NCI-H524 treated with DMSO at 0.1 percent for 48 hours (cell line): ENCODE measurements at places on chromosomes 12 and 14.

GRCh38 chr14:75247286-75247922, 31.2 kb upstream of the FOS start:
- no peak for DNase-seq

- no peak for DNase-seq
Measured at GRCh38 chr12:114744691-114745090, 60.7 kb upstream of the TBX3 start.

GRCh38 chr14:62431496-62431895, 613.8 kb downstream of the KCNH5 start:
- DNase-seq: no peak

- DNase-seq: no peak
Measured at GRCh38 chr14:73567951-73568885, 795 bp upstream of the ACOT2 start.

GRCh38 chr14:30974628-30975027, 50.8 kb upstream of the AP4S1 start:
- DNase-seq: no peak

- DNase-seq: no peak
Measured at GRCh38 chr14:103463149-103463548, 59.5 kb downstream of the CKB start.

GRCh38 chr12:129200576-129200975, 347.3 kb downstream of the GLT1D1 start:
- DNase-seq: no peak

DNA sequence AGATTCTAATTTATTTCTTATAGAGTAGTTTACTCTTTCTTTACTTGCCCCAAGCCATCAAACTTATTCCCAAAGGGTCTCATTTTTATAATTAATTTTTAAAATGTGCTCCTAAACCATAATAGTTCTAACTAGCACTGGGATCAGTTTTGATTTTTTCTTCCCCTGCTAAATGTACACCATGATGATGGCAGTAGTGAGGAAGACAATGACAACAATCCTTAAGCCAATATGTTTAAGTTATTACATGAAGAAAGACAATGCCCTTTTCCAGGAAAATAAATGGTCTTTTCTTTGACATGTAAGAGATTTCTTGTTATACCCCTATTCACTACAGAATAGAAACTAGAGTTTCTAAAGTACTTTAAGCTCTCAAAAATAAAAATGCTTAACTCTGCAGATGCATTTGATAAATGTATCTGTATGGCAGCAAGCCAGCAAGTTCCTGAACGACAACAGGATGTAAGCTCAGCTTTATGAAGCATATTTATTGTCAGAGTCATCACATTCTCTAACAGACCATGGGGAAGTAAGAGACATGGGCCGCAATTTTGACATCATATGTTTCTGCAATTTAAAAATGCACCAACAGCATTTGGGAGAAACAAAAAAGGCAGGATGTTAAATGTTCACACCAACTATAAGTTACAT, 36.0 kb upstream of the SNX6 start:
- DNase-seq: no peak

GRCh38 chr14:76575108-76575507, 186.2 kb upstream of the VASH1 start:
- DNase-seq: no peak
